ENCODE measurements at places on chromosomes 2 and 18.

DNA sequence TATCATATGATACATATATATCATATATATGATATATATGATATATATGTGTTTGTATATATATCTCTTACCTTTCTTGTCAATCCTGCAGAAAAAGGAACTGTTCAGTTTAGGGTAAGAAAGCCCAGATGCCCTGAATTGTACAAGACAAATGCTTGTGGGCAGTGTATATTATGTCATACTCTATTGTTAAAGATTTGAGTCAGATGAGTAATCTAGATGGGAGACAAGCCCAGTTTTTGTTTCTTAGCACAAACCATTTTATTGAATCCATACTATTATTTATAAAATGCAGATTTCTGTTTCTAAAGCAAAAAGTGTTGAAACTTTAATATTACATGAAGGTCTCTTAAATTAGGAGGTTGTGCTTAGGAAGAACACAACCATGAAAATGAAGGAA, 90.6 kb downstream of the VRK2 start:
- DNase-seq = no peak

- no peak for DNase-seq
Observed at GRCh38 chr2:213148572-213149261, 2.7 kb downstream of the IKZF2 start.

GRCh38 chr2:5132281-5132680, 559.9 kb upstream of the SOX11 start:
- DNase-seq = no peak

GRCh38 chr2:174683392-174683759, 80.9 kb downstream of the CHRNA1 start:
- DNase-seq = no peak

DNA sequence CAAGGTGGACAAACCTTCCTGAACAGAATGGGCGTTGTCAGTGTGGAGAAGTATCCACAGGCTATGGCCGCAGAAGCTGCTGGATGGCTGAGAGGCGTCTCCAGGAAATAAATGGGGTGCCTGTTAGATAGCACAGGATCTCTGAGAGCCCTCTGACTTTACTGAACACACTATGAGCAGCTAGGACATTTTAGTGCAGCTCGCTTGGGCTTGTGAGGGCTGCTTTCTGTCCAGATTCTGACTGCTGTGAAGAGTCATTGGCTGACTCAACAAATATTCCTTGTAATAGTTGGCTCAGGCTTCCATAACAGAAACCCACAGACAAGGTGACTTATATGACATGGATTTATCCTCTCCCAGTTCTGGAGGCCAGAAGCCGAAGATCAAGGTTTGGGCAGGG, 100.2 kb upstream of the SNTG2 start:
- DNase-seq = no peak

DNA sequence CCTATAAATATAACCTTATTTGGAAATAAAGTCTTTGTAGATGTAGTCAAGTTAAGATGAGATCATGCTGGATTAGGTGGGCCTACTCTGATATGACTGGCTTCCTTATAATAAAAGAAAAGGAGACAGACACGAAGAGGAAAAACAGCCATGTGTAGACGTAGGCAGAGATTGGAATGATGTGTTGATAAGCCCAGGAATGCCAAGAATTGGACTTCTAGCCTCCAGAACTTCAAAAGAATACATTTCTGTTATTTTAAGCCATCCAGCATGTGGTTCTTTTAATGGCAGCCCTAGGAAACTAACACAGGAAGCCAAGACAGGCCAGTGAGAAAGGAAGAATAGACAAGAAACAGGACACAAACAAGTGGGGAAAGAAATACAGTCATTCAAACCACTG, 68.6 kb downstream of the NYAP2 start:
- DNase-seq = no peak

- DNase-seq = peak; percentile 52
Observed at GRCh38 chr2:96546797-96547196, 10.2 kb downstream of the ARID5A start.

GRCh38 chr2:234491281-234491680, 5.6 kb downstream of the ARL4C start:
- no peak for DNase-seq

DNA sequence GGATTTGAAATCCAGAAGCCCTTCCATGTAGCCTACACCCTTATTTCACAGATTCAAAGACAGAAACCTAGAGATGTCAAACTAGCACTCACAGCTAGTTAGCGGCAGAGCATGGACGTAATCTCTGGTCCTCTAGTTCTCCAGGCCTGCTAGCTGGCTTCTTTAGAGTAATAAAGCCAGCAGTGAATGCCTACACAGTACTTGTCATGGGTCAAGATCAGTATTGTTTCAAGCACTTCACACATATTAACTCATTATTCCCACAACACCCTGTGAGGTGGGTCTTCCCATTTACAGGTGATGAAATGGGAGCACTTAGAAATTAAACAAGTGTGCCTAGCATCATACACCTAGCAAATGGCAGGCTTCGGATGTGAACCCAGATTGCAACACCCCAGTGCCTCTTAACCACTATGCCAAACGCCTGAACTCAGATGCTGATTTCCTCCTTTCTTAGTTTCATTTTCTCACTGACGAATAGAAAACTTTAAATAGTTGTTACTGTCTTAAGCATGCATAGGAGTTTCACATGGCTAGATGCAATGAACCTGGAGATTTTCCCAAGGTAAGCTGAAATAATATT, 14.5 kb upstream of the ZBTB14 start:
- no peak for DNase-seq

- DNase-seq = peak; percentile 86
Observed at GRCh38 chr2:228181098-228182019, at the start of gene SPHKAP. TSS of gene SPHKAP (minus strand) at chr2:228181687. CDS start at chr2:228181598, 89 bp downstream.

DNA sequence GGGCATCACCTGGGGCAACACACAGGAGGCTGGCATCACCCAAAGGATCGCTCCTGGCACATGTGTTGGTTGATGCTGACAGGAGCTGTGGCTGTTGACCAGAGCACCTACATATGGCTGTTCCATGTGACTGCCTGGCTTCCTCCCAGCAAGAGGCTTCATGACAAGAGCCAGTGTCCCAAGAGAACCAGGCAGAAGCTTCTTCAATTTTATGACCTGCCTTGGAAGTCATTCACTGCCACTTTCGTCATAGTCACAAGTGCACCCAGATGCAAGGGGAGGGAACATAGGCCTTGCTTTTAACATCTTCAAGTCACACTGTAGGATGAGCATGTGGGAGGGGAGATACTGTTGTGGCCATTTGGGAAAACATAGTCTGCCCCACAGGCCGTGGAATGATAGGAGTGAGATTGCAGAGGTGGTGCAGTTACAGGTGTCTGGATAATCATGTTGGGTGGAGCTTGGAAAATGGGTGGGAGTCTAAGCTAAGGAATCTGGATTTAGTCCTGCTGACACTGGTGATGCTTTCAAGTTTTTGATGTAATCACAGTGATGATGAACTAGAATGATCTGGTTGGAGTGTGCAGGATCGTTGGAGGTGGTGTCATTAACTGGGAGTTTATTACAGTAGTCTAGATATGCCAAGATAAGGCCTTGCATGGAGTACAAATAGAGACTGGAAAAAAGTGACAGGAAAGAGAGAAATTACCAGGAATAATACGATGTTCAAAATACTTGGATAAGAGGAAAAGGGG, 107.0 kb downstream of the RAPGEF4 start:
- no peak for DNase-seq

- no peak for DNase-seq
Observed at GRCh38 chr2:194332799-194333490, 1324.1 kb upstream of the SLC39A10 start.

GRCh38 chr2:237754182-237754581, 44.4 kb upstream of the RBM44 start:
- DNase-seq = no peak

GRCh38 chr2:159026170-159026569, 57.7 kb downstream of the TANC1 start:
- DNase-seq = no peak

- no peak for DNase-seq
Observed at GRCh38 chr18:13909141-13909940, 6.0 kb downstream of the MC2R start.

Measured in chondrocyte (in vitro differentiated cells).